ENCODE measurements at places on chromosomes 7 and 10.
A peak's percentile ranks its signal among the peaks of the same experiment; 100 is the strongest.

DNA sequence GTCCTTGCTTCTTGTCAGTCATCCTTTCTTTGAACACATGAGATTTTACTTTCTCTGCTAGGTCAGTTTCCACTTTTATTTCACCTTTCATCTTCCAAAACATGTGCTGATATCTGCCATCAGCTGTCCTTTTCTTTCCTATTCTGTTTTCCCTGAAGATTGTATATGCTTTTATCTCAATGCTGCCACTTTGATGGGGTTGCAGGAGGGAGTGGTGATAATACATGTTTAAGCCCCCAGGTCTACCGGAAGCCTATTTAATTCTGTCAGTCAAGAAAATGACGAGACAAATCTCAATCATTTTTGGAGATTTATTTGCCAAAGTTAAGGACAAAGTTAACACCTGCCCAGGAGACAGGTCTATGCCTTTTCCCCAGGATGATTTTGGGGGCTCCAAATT, 73.8 kb downstream of the MRPL32 start:
- no peak for DNase-seq

- no peak for DNase-seq
Measured at GRCh38 chr10:125057158-125058001, 103.0 kb downstream of the CTBP2 start.

GRCh38 chr10:20931156-20931795, 34.2 kb upstream of the NEBL start:
- no peak for DNase-seq

GRCh38 chr10:99330347-99330924, 1.3 kb downstream of the CNNM1 start:
- no peak for DNase-seq

DNA sequence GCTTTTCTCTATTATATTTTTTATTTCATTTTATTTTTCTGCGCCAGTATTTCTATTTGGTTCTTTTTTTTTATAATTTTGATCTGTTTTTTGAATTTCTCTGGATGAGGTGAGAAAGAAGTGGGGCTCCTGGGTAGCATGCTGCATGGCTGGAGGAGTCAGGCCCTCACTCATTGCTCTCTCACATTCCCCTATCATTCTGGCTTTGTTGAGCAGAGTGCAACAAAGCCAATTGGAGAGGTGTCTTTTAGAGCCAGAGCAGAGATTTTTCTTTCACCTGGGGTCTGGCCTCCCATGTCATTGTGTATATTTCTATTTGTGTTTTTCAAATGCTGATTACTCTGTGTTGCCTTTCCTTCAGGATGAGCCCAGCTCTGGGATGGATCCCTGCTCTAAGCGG, 330.0 kb upstream of the CDC14C start:
- DNase-seq, result no peak

DNA sequence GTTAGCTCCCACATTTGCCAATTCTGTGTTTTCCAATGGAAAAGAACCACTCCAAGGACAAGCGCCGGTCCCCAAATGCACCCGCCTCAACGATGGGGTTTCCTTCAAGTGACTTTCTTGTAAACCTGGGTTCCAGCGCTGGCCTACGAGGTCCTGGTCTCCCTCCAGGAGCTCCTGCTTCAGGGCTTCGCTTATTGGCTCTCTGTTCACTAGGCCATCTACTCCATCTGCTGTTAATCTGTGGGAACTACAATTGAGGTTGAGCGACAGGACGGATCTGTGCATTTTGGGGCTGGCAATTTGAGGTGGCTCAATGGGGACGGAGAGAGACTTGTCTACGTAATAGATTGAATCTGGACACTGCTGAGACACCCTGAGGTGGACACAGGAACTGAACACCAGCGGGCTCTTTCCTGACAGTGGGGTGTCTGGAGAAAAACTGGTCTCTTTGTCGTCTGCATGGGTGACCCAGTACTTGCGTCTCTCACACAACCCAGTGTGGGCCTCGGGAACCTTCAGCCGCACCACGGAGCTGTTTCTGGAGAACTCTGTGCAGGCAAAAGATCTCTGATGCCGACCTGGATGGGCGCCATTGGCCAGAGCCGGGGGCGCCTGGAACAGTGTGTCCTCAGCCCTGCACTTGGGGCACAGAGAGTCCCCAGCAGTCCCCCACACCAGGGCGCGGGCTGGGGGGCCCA, 115.9 kb upstream of the ADAM12 start:
- DNase-seq, result peak; percentile 38

DNA sequence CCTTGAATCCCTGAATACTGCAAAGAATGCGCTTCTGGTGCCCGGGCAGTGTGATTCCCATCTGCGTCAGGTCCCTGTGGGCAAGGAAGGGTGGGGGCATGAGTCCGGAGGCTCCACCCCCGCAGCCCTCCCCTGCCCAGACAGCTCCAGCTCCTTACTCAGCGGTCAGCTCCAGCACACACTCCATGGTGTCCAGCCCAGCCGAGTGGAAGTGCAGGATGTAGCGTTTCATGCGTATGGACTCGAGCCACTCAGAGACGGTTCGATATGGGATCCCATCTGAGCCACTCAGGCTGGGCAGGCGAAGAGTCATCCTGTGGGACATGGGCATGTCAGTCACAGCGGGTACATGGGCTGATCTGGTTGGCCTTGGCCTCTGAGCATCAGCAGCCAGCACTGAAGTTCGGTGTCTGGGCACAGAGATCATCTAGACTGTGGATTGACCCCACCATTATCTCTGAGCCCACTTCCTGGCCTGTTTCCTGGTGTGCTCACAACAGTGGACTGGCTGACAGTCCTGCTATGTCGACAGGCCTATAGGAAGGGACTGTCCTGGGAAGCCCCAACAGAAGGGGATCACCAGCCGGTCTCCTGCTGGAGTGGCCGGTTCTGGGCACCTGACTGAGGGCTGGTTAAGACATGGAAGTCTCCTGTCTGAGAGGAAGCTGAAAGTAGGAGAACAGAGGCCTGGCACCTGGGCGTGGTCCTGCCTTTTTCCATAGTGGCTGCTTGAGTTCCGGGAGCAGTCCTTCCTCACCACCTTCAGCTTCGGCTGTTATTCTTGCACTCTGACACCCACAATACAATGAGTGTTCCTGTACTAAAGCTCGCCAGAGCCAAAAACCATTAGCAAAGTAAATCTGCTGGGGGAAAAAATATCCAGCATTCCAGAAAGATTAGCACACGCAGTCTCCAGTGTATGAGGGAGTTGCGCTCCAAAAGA, 10.6 kb downstream of the ZYX start:
- DNase-seq, result no peak

- DNase-seq, result no peak
Measured at GRCh38 chr7:125568799-125569198, 639.2 kb upstream of the POT1 start.

DNA sequence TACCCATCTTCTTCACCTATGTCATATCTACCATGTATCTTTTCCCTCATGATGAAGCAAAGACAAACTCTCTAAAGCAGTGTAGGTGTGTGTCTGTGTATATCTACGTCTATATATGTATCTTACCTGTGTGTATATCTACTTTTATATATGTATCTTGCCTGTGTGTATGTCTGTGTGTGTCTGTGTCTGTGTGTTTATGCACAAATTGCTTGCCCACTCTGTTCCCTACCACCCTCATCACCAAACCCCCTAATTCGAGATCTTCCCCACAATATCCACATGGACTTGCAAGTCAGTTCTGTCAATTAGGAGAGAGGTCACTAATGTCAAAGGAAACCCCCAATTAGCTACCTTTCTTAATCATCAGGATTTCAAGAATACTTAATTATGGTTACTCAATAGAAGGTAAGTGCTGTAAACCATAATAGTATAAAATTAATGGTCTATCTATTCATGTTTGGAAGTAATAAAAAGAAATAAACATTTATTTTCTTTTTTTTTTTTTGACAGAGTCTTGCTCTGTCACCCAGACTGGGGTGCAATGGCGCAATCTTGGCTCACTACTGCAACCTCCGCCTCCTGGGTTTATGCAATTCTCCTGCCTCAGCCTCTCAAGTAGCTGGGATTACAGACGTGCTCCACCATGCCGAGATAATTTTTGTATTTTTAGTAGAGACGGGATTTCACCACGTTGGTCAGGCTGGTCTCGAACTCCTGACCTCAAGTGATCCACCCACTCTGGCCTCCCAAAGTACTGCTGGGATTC, 43.6 kb downstream of the ANKRD61 start:
- no peak for DNase-seq

DNA sequence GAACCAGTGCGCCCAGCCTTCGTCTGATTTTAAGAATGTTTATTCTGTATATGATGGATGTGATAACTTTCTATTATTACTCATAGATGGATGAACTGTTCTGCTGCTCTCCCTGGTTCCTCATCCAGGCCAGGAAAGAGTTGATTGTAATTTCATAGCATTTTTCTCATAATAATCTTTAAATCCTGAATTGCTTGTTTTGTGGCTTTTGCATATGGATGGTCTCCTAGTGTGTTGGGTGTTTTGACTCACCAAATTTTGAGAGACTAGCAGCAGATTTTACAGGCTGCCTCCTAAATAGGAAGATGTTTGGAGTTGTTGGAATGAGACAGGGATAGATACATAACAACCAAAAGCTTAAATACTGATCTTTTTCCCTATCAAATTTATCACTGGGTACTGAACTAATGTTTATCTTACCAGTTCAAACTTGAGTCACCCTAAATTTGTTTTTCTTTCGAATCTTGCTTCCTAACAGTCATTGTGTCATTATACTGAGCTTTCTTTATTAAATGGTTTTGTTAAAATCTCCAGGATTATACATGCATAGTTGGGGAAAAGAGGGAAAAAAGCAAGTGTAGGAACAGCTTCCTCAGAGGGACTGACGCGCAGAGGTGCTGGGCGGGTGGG, 106.0 kb upstream of the GATA3 start:
- no peak for DNase-seq

GRCh38 chr7:22667562-22668239, 59.3 kb upstream of the IL6 start:
- no peak for DNase-seq

DNA sequence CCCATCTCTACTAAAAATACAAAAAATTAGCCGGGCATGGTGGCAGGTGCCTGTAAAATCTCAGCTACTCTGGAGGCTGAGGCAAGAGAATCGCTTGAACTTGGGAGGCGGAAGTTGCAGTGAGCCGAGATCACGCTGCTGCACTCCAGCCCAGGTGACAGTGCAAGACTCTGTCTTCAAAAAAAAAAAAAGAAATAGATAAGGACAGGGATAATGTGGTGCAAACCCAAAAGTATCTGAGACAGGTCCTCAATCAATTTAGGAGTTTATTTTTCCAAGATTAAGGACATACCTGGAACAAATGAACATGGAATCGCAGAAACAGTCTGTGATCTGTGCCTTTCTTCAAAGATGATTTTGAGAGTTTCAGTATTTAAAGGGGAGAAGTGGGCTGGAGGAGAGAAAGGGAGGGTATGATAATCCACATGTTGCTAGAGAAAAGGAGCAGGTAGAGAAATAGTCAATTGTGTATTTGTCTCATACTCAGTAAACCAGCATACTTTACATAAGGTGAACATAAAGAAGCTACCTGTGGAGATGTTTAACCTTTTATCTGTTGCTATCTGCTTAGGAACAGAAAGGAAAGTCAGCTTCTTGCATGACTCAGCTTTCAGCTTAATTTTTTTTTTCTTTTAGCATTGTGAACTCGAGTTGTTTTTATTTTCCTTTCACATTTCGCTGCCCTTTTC, 4.9 kb upstream of the MTPN start:
- DNase-seq, result no peak

- no peak for DNase-seq
Measured at GRCh38 chr10:13651969-13652720, 65.4 kb downstream of the PRPF18 start.

DNA sequence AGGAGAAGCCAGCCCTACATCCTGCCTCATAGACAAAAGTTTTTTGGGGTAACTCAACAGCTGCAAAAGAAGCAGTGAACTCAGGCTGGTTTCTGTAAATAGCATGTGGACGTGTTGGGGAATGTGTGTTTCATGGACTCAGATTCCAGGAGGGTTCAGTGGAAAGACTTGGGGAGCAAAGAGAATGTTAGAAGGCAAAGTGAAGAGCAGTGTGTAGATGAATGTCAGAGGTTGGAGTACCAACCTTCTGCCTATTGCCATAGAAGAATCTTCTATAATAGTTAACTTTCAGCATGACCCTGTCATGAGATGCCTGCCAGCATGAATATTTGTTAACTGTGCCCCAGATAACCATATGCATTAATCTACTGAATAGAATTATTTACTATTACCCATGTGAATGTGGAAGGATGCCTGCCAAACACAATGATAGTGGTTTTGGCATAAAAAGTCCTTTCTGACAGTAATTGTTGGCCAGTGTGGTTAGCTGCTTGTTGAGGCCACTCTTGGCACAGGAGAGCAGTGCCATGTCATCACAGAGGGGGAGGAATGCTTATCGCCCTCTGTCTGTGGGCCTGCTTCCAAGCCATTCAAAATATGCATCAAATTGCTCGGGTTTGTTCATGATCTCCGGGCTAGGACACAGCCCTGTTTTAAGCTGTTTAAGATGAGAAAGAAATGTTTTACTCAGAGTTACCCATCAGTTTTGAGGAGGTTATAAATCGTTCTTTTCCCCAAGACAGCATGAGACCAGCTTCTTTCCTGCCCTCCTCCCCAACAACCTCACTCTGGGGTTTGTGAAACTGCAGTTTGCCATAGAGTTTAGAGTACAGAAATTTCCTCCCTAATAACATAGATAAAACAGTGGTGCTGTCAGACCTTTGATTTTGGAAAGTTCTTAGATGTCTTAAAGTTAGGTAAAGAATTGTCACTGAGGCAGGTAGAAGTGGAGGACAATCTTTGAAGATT, 165.3 kb downstream of the WNT2 start:
- DNase-seq, result no peak

GRCh38 chr10:119416855-119417254, 125.7 kb downstream of the RGS10 start:
- peak; percentile 95 for DNase-seq

DNA sequence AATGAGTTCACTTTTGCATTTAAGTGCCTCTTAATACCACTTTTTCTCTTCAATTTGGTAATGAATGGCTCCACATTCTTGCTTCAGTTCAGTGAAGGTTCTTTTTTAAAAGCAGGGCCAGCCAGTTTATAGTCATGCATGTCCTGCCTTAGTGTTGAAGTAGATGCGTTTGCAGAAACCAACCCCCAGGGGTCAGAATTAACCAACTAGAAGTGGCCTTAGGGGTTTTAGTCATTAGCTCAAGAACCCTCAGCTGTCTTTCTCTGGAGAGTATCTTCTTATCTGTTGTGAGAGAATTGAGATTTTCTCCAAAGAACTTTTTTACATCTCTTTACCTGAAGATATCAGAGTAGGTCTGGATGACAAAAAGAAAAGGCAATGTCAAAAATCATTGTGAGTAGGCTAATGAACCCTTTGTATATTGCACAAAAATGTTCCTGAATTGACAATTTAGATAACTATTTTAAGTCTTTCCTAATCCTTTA, 82.2 kb downstream of the PIK3CG start:
- no peak for DNase-seq

Measured in 8988T (cell line).